Omental fat pad (tissue), 4 donors: ENCODE measurements at places on chromosomes 13 and 19. TPM values are rescaled to one million over a fixed set of nuclear protein-coding genes. Genes with fewer than 3 reads are reported as not detected.

Gene SIGLECL1
- total RNA-seq: not detected

Gene ANGPTL4
- total RNA-seq: 229 TPM

DNA sequence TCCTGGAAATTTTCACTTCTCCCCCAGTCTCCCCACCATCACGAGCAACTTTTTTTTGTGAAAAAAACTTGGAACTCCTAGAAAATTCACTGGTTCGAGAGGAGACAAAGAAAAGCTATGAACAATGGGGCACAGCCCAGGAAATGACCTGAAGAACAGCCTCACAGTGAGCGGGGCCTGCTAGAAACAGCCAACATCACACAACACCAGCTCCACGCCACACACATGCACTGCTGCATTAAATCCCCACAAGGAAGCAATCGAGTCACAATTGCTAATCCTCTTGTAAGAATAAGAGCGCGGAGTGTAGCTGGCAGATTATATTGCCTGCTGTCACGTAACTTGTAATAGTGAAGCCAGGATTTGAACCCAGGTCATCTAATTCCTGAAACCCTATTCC lies 48.8 kb downstream of the SLC7A1 start:
- DNase-seq: no peak

GRCh38 chr13:101714195-101714594 lies 261.7 kb downstream of the ITGBL1 start:
- no peak for DNase-seq

DNA sequence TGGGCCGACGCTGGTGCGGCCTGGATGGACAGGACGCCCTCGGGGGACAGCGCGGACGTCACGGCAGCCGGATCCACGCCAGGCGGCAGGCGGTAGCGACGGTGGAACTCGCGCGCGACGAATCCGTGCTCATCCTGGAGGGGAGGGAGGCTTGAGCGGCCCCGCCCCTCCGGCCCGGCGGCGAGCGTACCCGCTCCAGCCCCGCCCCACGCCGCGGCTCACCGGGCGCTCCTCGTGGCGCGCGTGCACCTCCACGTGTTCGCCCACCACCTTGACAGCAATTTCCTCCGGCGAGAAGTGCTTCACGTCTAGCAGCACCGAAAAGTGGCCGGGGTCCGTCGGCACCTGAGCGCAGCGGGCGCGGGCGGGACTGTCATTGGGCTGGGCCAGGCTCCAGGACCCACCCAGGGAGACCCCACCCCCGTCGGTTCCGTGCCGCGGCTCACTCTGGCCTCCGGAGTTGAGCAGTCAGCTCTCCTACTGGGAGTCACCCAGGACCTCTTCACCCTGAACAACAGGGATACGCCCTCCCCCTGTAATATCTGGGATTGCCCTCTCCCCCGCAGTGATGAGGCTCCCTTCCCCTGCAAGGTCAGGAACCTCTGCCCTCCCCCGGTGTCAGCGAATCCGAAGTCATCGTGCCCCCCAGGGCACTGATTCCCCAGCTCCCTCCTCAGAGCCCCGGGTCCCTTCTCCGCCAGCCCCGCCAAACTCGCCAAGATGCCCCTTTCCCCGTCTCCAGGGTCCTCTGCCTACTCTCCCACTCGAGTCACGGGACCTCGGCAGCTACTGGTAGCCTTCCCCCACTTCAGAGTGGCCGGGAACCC lies 1.1 kb downstream of the HSPB6 start:
- peak; percentile 36 for DNase-seq

GRCh38 chr19:1206150-1206863 lies 729 bp downstream of the STK11 start:
- no peak for DNase-seq

Gene CALR3
- total RNA-seq: not detected

GRCh38 chr19:23991170-23991569 lies 76.5 kb downstream of the ZNF726 start:
- no peak for DNase-seq

DNA sequence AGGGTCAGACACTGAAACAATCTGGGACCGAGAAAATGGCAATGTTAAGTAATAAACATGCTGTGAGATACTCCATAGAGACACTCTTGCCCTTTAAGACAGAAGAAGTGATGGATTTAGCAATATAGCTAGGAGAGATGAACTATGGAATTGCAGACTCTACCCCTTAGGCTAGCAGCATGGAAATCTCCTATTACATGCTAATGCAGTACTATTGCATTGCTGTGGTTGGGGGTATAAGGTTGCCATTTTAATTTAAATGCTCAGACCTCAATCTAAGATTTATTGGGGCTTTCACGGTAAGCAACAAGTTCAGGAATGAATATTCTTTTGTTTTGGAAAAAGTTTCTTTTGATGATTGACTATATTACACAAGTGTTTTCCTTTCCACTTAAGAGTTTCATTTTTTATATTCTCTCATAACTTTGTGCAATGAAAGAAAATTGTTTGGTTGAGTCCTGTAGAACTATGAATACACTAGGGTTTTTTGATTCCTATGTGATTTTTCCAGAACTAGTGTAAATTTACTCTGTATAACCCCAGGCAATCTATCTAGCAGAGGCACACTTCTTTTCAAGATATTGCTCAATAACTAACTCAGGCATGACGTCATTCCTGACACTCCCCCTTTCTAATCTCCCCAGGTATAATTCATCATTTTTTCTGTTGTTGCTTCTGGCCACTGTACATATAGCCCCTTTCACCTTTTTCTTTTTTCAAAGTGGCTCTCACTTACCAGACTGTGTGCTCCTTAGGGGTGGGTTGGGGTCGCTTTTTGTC lies 394.7 kb upstream of the KLF12 start:
- DNase-seq: no peak

DNA sequence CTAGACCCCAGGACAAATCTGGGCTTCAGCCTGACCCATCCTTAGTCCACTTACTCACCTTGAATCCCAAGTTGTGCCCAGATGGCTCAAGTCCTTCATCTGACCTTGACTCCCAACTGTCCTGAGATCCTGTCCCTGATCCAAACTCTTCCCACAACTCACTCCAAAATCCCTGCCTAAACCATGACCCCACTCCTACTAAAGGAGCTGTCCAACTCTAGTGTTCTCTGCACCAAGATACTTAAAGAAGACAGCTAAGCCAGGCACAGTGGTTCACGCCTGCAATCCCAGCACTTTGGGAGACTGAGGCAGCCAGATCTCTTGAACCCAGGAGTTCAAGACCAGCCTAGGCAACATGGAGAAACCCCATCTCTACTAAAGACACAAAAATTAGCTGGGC lies 8.5 kb downstream of the POU2F2 start:
- no peak for DNase-seq

Gene PDE4C
- total RNA-seq: 0.63 TPM

Gene F7
- 0.24 TPM for total RNA-seq

GRCh38 chr13:30963791-30964190 lies 31.3 kb downstream of the TEX26 start:
- no peak for DNase-seq

Gene PSG4
- not detected for total RNA-seq

DNA sequence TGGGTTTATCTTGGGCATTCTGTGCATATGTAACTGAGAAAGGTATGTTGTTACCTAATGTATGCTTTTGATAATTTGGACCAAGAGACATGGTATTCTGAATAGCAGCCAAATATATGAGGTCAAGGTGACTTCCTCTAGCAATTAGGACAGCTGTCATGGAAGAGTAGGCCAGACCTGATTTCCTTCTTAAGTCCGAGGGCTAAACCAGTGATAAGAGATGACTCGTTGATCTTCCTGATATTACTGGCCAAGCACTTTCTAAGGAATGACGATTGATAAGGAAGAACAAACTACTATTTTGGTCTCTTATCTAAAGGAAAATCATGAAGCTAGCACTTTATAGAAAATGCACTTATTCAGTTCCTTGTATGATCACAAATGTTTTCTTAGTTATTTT lies 42.7 kb downstream of the ARHGAP35 start:
- no peak for DNase-seq

Gene ACER1
- total RNA-seq: not detected

GRCh38 chr19:19443902-19444680 lies 38.6 kb downstream of the GATAD2A start:
- DNase-seq: no peak

DNA sequence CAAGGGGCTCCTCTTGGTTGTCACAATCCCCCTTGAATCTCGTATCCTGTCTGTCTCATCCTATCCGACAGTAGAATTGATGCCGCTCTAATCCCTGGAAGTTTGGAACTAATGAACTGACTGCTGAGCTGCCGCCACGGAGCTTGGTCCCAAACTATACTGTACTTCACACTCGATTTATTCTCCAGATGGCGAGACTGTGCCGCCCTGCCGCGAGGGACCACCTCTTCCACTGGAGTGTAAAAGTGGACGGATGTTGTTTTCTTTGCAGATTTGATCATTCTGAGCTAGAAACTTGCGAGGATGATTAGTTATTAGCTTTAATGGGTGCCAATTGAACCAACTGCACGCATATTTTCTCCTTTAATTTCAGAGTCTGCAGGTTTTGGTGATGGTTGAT lies 117.2 kb downstream of the ZIC5 start:
- no peak for DNase-seq

GRCh38 chr13:28636069-28636468 lies 22.9 kb upstream of the POMP start:
- DNase-seq: no peak

GRCh38 chr19:13122275-13122878 lies 4.3 kb downstream of the NACC1 start:
- no peak for DNase-seq

Gene FGF9
- 0.48 TPM for total RNA-seq

DNA sequence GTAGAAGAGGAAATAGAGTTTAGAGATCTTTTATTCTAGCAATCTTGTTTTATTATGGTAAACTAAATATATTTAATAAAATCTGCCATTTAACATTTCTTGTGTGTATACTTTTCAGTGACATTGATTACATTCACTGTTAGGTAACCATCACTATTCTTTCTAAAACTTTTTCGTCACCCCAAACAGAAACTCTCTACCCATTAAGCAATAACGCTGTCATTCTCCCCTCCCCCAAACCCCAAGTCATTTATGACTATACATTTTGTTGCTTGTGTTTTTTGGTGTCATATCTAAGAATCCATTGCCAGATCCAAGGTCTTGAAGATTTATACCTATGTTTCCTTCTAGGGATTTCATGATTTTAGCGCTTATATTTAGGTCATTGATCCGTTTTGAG lies 10.6 kb downstream of the URI1 start:
- DNase-seq: no peak

DNA sequence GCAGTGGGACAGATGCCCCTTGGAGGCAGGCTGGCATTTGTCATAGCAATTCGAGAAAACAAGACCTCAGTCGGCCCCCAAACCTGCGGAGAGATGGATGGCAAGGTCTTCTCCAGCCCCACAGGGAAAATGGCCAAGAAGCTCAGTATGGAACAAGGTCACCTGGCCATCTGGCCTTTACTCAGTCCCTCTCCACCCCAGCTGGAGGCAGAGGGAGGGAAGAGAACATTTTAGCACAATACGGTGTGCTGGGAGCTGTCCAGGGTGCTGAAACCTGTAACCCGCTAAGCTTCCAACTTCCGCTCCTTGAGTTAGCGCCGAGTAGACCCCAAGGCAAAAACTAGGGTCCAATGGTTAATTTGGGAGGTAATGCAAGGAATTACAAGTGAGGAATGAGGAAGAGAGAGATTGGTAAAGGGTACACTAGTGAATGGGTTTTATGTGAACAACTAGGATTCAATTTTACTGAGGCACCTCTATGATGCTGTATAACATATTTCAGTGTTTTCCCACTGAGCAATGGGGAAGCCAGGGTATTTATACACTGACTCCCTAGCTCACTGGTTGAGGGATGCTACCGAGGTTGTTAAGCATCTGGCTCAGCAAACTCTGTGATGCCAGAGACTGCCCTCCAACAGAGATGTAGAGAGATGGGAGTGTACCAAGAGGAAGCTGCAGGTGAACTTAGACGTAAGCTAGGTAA lies 64.3 kb downstream of the CACNA1A start:
- DNase-seq: no peak

DNA sequence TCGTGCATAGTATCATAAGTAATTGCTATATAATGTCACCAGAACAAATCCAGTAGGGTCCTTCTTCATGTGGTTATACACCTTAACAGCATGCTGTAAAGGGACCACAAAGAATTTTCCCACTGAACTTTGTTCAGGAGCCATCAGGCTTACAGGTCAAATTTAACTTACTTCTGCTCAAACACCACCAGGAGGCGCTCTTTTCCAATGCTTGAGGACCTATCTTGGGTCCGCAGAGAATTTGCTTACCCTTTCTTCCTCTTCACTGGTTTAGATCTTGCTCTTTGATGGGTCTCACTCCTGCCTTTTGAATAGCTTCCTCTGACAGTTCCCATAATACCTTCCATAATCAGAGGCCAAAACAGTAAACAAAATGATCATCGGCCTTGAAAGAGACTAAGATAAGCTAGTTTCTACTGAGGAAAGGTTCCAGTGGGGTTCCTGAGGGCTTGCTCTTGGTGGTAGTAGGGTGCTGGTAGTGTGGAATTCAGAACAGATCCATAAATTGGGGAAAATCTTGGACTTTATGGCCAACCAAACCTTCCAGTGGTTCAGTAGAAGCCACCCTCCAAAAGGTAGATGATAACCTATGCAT lies 37.4 kb downstream of the SCGB2B2 start:
- no peak for DNase-seq

Gene ZNF418
- total RNA-seq: 6.1 TPM
